Activated CD4-positive, alpha-beta T cell treated with anti-CD3 and anti-CD28 coated beads, Interleukin-2, Interleukin-4, amounts not matched to agents 100 ng/mL and 50 ng/mL, durations not matched to agents 16 hours and 8 hours (primary cell): ENCODE measurements at places on chromosomes 7 and 10.
A peak's percentile ranks its signal among the peaks of the same experiment; 100 is the strongest.

DNA sequence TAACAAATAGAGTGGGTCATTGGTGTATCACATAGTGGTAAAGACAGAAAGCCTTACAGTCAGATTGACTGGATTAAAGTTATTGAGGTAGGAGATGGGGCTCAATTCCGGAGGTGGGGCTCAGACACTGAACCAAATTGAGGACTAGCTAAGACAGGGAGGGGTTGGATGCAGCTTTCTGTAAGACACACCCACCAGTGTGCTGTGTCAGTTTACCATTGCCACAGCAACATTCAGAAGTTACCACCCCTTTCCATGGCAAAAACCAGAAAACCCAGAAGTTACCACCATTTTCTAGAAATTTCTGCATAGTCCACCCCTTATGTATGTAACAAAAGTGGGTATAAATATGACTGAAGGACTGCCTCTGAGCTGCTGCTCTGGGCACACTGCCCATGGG, 167.6 kb upstream of the TMEM72 start:
- DNase-seq = no peak

DNA sequence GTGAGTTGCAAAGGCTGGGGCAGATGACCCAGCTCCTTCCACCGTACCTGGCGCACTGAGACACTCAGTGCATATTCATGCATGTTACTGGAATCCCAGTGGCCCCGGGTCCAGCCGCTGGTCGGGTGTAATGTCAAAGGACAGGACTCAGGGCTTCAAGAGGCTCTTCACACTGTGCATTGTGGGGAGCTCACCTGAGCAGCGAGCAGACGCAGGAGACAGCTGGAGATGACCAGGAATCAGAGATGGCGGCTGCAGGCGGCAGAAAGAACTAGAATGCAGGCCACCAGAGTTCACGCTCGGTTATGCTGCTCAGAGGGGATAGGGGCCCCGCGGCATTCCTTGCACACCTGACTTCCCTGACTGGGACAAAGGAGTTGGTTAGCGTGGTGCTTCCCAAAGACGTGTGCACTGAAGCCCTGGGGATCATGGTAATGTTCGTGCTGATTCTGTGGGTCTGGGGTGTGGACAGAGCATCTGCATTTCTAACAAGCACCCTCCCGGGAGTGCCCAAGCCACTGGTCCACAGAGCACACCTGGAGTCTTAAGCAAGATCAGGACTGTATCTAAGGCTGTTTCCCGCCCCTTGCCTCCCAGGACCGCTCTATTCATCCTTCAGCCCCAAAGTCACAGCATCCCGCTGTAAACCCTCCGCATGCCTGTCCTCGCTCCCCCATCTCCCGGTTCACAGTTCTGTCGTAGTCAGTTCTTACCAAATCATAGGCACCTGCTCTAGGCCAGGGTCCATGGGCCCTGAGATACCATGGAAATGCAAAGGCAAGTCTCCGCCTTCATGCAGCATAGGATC, 71.0 kb downstream of the MKI67 start:
- no peak for DNase-seq

GRCh38 chr7:63024446-63024845, 974.2 kb upstream of the ZNF722 start:
- DNase-seq = no peak

- peak; percentile 43 for DNase-seq
Measured at GRCh38 chr7:24572016-24572392, 1.2 kb upstream of the PALS2 start.
